ENCODE measurements at places on chromosomes 13 and 19.

- DNase-seq = peak; percentile 18
Observed at GRCh38 chr13:25085125-25085742, 10.7 kb upstream of the PABPC3 start.

DNA sequence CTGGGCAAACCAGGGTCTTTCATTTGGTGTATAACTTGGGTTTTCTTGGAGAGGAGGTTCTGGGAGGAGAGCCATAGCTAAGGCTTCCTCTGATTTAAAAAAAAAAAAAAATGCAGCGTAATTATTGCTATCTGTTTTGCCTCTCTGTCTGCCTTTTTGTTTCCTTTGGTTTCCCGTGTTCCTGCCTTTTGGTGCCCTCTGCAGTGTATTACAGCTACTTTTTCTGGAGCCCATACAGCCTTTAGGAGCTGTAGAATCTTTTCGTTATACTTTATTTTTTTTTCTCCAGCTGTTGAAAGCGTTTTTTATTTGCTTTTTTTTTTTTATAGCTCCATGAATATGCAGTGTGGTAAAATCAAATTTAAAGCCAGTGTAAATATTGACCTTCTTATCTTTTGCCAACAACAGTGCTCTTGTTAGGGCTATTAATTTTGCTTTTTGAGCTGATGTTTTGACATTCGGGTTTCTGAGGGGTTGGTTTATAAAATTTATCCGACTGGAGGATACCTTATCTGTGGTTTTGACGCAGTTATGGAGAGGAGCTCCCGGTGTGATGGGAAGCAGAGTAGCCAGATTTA is 38.1 kb downstream of the ZNF493 start:
- no peak for DNase-seq

- no peak for DNase-seq
Observed at GRCh38 chr19:7744199-7744786, 3.0 kb downstream of the CD209 start.

GRCh38 chr19:5156231-5156986 is 184.2 kb downstream of the PTPRS start:
- DNase-seq = no peak

DNA sequence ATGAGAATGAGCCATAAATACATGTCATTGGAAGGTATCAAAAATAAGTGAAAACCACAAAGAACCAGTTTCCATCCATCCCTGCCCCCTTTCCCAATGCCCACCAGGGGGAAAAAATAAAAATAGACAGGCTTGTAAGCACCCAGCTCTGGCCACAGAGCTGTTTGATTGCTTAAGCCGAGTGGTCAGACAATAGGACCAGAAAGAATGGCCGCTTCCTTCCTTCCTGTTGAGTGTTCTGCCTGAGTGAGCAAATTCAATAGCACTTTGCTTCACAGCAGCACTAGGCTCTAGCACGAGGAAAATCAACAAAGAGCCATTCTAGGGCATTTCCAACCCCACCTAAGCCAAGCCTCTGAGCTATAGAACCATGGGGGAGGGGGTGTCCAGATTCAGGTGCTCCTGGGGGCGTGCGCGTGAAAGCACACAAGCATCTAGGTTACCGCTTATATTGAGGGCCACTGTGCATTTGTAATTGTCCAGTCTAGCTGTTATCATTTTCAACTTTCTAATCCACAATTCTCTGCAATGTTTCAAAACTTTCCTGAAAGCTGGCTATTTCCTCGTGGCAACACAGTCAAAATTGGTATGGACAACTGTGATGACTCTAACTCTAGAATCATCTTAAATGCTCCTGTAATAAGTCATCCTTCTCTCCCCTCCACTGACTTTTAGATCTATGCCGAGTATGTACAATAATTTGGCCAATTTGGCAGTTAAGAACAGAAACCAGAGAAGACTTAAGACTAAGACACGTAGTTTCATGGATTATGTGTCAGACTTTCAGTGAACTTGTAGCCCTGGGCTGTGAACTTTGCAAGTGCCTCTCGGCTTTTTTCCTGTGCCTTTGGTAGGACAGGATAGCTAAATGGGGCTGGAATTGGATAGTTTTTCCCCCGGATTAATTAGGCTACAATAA is 64.3 kb downstream of the SPRY2 start:
- DNase-seq = peak; percentile 55

- no peak for DNase-seq
Observed at GRCh38 chr19:27885359-27885758, 1327.6 kb downstream of the UQCRFS1 start.

GRCh38 chr19:7137120-7137519 is 67.6 kb downstream of the ZNF557 start:
- DNase-seq = no peak

GRCh38 chr19:41351339-41352245 is 2.1 kb downstream of the TGFB1 start:
- no peak for DNase-seq

DNA sequence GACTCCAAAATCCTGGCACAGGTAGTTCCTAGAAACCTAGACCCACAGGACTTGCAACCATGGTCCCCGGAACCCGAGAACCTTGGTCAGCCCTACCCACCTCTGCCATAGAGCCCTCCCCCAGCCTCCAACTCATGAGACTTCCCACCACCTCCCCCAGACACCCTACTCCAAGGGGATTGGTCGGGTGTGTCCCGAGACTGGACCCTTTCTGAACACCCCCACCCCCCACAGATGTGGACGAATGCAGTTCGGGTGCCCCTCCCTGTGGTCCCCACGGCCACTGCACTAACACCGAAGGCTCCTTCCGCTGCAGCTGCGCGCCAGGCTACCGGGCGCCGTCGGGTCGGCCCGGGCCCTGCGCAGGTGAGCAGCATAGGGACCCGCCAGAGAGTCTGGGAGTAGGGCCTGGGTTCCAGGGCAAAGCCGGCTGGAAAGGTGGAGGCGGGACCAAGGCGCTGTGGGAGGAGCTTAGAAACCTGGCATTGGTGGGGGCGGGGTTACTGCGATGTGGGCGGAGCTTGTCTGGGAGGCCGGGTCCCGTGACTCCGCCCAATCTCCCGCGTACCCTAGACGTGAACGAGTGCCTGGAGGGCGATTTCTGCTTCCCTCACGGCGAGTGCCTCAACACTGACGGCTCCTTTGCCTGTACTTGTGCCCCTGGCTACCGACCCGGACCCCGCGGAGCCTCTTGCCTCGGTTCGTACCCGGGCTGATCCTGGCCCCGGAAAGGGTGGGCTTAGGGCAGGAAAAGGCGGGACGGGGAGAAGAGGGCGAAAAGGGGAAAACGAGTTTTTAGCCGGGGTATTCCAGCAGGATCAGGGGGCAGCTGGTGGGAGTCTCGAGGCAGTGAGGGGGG is 11.9 kb downstream of the LTBP4 start:
- no peak for DNase-seq

GRCh38 chr13:109869312-109870237 is 83.2 kb upstream of the IRS2 start:
- peak; percentile 50 for DNase-seq

DNA sequence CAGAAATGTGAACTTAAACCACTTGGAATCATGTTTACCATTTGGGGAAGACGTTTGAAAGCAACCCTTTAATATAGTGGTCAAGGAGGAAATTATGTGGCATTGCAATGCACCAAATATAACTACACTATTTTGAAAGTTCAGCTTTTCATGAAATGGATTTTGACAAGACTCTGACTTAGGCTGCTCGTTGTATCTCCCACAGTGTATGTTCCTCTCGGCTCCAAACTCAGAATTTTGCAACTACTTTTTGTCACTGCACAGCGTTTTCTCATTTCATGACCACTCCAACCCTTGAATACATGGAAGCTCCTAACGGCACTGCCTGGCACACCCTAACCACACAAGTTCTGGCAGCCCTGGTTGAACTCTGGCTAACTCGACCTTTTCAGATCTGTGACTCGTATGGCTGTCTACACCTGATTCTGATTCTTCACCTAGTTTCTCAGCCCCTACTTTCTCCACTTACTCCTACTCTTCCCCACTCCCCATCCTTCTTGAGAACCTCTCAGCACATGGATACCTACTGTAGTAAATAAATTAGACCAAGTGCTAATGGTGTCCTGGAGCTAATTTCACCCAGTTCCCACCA is 7.0 kb upstream of the POMP start:
- DNase-seq = no peak

GRCh38 chr13:46473806-46474205 is 79.2 kb upstream of the LRCH1 start:
- DNase-seq = no peak

DNA sequence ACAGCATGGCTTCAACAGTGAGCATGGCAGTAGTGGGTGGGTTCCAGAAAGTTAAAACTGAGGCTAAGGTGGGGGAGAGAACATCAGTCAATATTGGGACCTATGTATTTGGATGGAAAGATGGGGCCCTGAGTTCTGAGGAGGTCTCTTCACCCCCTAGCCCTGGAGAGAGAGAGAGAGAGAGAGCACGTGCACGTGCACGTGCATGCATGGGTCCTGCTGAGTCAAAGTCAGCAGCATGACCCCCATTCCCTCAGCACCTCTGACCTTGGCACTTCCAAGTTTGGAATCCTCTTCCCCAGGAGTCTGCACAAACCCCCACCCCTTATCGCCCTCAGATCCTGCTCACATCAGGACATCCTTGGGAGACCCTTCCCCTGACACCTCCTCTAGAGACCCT is 32.5 kb upstream of the CEACAM1 start:
- no peak for DNase-seq

DNA sequence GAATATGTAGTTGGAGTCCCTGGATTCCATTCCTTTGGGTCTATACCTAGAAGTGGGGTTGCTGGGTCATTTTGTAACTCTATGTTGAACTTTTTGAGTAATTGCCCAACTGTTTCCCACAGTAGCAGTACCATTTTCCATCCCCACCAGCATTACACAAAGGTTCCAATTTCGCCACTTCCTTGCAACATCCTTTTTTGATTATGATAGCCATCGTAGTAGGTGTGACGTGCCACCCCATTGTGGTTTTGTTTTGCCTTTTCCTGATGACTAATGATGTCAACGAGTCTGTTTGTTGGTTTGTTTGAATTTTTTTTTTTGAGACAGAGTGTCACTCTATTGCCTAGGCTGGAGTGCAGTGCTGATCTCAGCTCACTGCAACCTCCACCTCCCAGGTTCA is 3.3 kb upstream of the PEX11G start:
- peak; percentile 89 for DNase-seq

DNA sequence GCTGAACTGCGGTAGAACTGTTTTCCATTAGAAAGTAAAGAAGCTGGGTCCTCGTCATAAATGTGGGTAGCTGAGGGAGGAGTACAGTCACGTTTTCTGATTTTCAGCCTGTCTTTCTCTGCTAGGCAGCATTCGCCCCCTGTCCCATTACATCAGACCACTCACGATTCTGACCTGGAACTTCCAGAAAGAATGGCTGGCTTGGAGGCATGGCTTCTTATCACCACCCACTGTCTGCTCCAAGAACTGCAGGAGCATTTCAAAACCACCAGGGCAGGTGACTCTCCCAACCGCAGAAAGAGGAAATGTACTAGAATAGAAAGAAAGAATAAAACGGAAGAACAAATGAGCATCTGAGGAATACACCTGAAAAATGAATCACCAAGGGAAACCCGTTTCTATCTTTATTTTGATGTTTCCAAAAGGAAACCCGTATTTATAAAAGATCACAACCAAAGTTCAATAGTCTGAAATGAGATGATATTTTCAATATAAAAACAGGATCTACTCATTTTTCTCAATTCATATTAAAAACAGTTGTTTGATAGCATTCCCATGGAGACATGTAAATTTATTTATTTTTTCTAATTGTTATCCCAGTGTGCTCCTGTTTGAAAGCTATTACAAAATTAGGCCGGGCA is 22.1 kb upstream of the POMP start:
- peak; percentile 65 for DNase-seq

DNA sequence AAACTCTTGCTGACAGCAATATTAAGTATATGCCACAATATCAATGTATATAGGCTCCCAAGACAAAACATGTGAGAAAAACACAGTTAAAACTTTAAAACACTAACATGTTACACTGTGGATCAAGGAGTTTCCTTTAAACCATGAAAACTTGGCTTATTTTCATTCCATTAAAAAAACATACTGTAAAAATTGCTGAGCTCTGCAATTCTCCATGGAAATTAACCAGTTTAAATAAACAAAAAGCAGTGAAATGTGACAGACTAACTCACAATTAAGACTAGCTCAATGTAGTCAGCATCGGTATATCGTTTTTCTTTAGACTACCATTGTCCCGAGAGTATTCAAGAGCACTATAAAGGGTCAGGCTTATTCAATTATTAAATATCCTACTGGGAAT is 930.5 kb upstream of the SLITRK1 start:
- DNase-seq = no peak

GRCh38 chr19:29603308-29603707 is 2.8 kb upstream of the POP4 start:
- DNase-seq = no peak

GRCh38 chr19:35135389-35135909 is 590 bp upstream of the LGI4 start:
- DNase-seq = peak; percentile 50

DNA sequence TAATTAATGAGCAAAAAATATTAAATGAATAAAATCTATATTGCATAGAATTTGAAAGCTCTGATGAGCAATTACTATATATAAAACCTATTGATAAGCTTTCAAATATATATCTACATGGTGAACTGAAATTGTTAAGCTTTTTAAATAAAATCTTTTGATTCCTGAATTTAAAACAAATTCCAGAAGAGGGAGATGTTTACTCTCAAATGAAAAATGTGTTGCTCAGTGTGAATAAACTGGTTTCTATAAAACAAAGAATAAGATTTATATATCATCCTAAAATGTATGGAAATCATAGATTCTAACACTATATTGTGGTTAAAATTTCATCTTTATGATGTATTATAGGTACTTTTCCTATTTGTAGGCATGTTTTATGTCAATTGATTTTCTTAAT is 171.5 kb upstream of the SLITRK6 start:
- no peak for DNase-seq

DNA sequence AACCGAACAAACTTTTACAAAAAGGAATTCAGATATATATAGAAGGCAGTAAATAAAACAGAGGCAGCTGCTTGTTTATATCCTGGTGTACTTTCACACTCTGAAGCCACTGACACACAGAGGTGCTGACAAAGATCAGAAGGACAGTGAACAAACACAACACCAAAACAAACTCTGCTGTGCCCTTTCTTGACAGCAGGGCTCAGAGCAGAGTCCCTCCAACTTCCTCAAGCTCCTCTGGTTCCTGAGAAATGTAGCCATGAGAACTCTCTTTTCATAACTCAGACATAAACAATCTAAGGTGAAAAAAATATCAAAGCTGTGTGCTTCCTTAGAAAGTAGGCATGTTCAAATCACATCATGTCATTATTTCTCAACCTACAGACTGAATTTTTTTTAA is 1052.8 kb upstream of the SPRY2 start:
- no peak for DNase-seq
